ENCODE measurements at places on chromosomes 5 and 9.

DNA sequence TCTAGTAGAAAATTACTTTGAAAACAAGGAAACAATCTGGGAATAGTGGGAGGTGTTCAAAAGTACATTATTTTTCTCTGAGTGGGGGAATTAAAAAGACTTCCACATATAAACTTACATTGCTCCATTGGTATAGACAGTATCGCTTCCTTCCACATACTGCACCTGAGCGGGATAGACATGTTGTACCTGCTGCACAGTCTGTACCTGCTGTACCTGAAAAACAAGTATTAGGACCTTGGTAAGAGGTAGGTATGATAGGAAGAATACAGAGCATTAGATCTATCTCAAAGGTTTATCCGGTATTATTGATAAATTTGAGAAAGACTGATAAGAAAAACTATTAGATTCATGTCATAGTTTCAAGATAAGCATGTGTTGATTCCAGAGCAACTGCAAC lies 179.3 kb downstream of the RFX3 start:
- no peak for DNase-seq

GRCh38 chr9:82546136-82546535 lies 516.8 kb downstream of the RASEF start:
- no peak for DNase-seq

DNA sequence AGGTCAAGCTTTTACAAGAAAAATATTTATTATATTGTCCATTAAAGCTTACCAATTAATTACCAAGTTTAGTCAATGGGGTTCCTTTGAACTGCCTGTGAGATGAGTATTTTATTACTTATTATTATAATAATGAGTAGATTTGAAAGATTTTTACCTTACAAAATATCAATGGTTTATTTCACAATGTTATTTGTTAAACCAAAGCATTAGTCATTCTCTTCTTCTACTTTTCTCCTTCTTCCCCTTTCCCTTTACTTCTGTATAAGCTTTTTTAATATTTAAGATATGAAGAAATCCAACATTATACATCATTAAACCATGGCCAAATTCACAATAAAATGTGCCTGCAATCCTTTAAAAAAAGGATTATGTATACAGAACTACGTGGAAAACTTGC lies 369.5 kb downstream of the ARL15 start:
- no peak for DNase-seq

- no peak for DNase-seq
Measured at GRCh38 chr9:109797006-109797405, 17.0 kb downstream of the PALM2AKAP2 start.

DNA sequence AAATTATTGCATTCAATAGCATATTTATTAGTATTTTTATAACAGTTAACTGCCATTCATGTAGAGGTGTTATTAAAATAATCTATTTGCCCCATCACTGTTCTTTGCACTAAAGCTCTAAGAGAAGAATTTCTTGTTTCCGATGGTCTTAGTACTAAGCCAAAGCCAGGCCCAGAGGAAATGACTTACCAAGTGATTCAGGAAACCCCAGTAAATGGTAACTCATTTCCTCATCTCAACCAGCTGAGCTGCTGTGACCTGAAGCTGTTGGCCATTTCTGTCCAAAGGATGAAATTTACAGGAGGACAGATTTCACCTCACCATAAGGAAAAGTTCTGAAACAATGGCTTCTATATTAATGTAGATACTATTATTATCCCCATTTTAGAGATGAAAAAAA lies 117.0 kb downstream of the PIK3R1 start:
- DNase-seq = no peak

- peak; percentile 41 for DNase-seq
Measured at GRCh38 chr9:98807070-98807813, at the start of gene GALNT12. Gene GALNT12 (plus strand): TSS chr9:98807670. CDS start chr9:98807699, 29 bp downstream.

DNA sequence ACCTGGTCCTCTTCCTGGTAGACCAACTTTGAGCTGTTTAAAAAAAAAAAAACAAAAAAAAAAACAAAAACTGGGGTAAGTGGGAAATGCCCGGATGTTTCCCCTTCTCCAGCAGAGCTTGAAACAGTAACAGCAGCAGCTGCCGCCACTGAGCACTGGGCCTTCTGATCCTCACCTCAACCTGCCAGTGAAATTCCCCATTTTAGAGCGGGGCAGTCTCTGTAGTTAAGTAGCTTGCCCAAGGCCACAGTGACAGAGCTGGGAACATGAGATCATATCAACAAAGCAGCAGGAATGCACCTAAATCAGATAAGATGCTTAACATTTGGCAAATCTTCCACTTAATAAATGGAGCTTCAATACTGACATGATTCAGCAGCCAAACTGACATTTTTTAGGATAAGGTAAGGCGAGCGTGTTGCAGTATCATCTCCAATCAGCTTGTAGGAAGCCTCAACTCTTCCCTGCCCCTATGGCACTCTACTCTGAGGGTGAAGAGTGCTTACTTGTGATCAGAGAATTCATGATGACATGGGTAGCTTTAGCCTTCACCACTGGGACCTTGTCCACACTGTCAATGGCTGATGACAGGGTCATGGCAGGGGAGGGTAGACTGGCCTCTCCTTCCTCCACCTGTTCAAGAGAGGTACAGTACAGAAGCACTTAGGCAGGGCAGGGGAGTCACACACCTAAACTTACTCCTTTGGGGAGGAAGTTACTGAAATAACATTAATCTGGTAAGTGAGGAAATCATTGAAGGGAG lies 9.3 kb downstream of the KIAA1191 start:
- DNase-seq = no peak

- DNase-seq = no peak
Measured at GRCh38 chr5:89457411-89458331, 574.7 kb upstream of the MEF2C start.

DNA sequence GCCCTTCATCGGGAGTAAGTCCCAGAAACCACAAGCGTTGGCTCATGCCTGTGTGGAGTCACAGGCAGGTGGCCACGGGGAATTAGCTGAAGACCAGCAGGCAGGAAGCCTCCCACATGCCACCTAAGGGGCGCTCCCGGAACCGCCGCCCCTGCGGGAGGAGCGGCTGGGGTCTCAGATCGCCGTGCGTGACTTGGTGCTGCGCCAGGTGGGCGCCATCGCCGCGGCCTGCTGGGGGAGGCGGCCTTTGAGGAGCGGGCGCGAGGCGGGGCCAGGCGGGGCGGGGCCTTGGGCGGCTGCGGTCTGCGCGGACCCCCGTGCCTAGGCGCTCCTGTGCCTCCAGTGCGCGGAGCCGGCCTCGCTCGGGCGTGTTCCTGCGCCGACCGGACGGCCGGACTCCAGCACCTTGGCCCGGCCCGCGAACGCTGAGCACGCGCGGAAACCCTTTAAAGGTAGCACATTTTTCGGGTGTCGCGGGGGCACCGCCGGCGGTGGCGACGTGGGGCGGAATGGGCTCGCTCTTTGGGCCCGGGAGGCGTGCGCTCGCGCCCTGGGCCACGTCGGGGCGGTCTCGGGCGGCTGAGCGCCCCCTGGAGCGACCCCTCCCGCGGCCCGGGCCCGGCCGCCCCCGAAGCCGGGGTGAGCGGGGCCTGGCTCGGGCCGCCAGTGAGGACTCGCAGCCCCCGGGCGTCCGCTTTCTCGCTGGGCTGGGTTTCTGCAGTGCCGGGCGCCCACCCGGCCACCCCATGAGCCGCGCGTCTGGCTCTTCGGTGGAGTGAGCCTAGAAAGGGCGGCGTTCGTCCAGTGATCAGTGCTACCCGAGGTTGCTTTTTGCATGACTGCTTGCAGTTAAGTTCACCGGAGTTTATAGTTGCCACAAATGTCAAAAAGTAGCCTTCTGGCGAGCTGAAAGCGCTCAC lies 24.5 kb downstream of the LECT2 start:
- peak; percentile 59 for DNase-seq

- peak; percentile 76 for DNase-seq
Measured at GRCh38 chr9:37415011-37415719, 7.3 kb upstream of the GRHPR start.

GRCh38 chr5:32275396-32275741 lies 37.4 kb downstream of the MTMR12 start:
- no peak for DNase-seq

GRCh38 chr9:132006677-132007370 lies 72.8 kb downstream of the MED27 start:
- no peak for DNase-seq

DNA sequence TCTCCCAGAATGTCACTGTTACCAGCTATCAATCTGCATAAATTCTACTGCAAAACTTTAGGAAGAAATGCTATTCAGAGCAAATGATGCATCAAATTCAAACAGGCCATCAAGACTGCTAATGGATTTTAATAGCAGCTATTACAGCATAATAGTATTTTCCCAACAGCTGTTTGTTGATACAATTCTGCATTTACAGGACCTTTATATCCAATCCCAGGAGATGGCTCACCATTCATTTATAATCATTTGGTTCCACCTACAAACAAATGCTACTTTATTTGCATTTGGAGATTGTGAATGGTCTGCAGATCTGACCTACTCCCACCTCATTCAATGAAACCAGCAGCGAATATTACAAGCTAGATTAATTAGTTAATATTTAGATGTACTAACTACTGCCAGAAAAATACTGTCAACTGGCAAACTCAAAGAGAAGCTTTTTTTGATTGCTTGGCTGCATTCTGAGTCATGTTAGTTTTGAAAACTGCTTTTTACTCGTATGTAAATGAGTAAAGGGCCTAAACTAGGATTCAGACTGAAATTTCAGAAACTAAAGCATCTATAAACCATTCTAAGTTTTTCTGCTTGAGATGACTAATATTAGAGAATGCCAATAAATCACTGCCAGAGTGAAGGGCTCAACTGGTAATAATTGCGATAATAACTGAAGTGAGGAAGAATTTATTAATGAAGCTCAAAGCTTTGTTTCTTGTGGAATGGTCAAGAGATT lies 7.1 kb upstream of the PCA3 start:
- DNase-seq = no peak

DNA sequence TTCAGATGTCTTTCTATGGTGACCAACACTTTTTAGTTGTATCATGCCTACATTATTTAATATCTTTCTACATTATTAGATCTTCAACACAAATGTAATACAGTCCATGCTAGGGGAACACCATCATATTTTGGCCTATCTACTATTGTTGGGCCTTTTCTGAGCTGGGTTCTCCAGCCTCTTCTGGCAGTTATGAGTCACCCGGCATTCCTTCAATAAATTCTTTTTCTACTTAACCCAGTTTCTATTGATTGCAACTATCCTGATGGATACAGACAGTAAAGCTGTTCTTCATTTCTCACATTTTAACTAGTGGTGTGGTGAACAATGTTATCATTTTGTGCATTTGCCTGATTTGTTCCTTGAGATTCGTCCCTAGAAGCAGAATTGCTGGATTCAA lies 529.3 kb downstream of the BNC2 start:
- no peak for DNase-seq

GRCh38 chr5:167798448-167798847 lies 493.0 kb upstream of the WWC1 start:
- no peak for DNase-seq

GRCh38 chr9:4228606-4229005 lies 71.3 kb downstream of the GLIS3 start:
- DNase-seq = no peak

- DNase-seq = no peak
Measured at GRCh38 chr5:2029206-2029605, 146.5 kb upstream of the IRX4 start.

GRCh38 chr5:57094753-57095683 lies 78.8 kb upstream of the GPBP1 start:
- DNase-seq = no peak

- no peak for DNase-seq
Measured at GRCh38 chr5:163888366-163888765, 382.9 kb downstream of the MAT2B start.

DNA sequence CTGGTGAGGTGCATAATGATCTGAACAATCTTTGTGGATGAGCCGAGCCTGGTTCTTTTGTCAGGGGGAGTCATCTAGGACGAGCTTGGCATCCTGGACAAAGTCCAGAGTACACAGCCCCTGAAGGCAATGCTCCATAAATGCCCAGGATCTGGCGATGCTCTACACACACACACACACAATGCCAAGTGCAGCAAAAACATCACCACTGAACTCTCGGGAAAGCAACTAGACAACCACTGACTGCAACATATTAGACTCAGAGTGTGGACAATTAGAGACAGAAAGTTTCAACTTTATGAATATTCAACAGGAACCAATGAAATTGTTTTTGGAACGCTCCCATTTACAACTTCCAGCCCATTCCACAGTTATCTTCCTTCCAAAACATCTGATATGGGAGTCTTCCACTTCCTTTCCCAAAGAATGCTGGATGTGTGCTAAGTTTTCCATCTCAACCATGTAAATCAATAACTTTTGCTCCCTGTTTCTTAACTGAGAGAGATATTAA lies 227.6 kb upstream of the ANKRD55 start:
- DNase-seq = no peak

DNA sequence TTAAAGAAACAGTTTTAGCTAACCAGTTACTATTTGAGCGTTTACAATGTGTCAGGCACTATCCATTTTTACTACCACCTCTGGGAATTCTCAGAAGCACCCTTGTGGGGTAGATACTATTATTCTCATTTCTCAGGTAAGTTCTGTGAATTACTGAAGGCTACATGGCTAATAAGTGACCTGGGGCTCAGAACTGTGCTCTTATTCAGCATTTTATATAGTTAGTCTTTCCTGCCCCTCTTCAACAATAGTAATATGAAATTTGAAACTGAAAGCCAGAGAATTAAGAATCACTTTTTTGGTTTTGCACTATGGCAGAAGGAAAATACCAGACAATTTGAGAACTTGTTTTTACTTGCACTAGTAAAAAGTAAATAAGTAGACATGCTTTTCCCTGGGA lies 11.8 kb downstream of the ELL2 start:
- DNase-seq = no peak

- DNase-seq = no peak
Measured at GRCh38 chr5:54900984-54901725, 84.2 kb downstream of the ESM1 start.

GRCh38 chr9:129284607-129285291 lies 106.7 kb upstream of the IER5L start:
- no peak for DNase-seq

DNA sequence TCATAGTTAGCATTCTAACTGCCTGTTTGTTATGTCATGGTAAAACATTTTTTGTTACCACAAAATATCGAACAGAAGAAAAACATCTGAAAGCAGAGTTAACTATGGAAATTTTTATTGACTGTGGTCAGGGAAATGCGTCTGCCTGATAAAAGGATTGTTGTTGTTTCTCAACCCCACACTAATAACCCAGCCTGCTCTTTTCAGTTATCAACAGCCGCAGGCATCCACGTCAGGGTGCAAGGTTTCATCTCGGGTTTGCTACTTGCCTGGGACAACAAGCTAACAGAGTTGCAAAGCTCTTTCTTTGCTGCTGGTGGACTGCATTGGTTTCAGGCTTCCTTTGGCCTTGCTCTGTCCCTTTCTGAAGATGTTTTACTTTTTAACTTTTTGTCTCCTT lies 969.2 kb downstream of the CDH18 start:
- no peak for DNase-seq

GRCh38 chr5:137858223-137858916 lies 9.3 kb upstream of the MYOT start:
- DNase-seq = no peak

GRCh38 chr5:169472544-169472943 lies 111.0 kb upstream of the SPDL1 start:
- DNase-seq = no peak

DNA sequence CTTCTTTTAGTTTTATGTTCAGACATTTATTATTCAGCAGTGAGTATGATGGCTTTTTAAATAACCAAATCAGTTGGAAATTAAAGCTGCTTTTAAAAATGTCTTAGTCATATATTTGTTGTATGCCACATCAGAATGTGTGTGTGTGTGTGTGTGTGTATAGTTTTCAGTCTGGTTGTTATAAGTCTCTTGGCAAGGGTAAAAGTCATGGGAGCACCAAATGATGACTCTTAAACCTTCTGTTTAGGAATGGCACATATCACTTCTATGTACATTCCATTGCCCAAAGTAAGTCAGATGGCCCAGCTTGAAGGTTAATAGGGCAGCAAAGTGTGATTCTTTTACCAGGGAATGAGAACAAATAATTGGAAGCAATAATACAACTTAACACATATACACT lies 135.9 kb downstream of the RNF180 start:
- DNase-seq = no peak

All from pancreas (tissue), 10 donors.